ENCODE measurements at places on chromosomes 1 and 21. TPM values are rescaled to one million over a fixed set of nuclear protein-coding genes. Genes with fewer than 3 reads are reported as not detected.
A peak's percentile ranks its signal among the peaks of the same experiment; 100 is the strongest.

DNA sequence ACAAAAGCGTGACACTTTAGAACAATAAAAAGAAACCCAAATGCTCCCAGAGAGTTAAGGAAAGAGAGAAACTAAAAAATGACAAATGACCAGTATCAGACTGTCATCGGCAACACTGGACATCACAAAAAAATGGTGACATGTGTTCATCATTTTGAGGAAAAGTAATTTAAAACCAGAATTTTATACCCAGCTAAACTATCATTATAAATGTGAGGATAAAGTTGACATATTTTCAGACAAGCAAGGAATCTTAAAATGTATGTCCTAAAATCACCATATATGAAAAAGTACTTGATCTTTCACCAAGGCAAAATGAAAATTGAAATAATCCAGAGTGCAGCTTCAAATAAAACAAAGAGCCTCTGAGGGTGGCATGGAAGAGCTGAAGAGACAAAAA lies 1.3 kb upstream of the KRTAP10-11 start:
- no peak for DNase-seq

DNA sequence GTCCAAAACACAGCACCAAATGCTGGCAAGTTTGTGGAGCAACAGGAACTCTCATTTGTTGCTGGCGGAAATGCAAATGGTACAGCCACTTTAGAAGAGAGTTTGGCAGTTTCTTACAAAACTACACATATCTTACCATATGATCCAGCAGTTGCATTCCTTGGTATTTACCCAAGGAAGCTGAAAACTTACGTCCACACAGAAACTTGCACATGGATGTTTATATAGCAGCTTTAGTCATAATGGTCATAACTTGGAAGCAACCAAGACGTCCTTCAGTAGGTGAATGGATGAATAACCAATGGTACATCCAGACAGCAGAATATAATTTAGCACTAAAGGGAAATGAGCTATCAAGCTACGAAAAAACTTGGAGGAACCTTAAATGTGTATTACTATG lies 66.4 kb downstream of the MARK1 start:
- DNase-seq = peak; percentile 41

DNA sequence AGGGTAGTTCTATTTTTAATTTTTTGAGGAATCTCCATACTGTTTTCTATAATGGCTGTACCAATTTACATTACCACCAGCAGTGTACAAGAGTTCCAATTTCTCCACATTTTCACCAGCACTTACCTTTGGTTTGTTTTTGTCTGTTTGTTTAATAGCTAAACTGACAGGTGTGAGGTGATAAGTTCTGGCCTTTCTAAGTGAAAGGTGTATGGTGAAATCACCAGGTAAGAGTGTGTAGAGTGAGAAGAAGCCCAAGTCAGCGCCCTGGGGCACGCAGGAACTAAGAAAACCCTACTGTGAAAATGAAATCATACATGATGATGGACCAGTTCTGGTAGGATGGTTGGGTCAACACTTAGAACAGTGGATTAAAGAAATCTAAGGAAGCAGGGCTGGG lies 34.5 kb downstream of the BTG3 start:
- DNase-seq = no peak

GRCh38 chr1:230350208-230350921 lies 75.8 kb downstream of the PGBD5 start:
- no peak for DNase-seq

DNA sequence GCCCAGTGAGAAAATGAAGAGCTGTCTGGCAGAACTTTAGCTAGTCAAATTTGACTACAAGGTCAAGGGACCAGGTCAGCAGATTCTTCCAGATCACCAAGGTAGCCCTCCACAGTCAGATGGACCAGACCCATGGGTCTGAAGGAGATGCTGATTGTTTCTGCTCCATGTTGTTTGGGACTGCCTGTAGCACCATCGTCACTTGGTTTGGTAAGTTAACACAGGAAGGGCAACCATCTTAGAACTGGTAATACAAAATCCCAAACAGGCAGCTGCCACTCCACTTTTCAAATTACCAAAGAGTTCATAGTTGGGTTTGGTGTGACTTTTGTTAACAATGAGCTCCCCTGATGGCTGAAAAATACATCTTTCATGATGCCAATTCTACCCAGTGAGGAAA lies 9.0 kb downstream of the ITPKB start:
- no peak for DNase-seq

DNA sequence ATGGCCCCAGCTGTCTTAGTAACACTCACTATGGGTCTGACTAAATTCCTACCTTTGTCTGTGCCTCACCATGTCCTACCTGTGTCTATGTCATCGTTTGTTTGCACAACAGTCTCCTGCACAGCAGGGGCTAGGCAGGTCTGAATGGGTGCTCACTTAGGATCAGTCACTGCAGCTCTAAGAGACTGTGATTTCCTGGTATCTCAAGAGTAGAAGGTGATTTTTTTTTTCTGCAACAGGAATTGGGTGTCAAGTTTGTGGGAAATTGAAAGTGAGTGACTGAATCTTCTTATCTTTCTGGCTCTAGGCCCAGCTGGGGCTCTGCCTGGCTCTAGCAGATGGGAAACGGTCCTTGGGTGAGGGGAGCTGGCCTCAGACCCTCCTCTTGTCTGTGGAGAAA lies 46.4 kb upstream of the TRABD2B start:
- DNase-seq = no peak

MARK1 gene
- 1.4 TPM for total RNA-seq

- DNase-seq = no peak
Observed at GRCh38 chr1:170200621-170201397, 55.0 kb downstream of the NTMT2 start.

DNA sequence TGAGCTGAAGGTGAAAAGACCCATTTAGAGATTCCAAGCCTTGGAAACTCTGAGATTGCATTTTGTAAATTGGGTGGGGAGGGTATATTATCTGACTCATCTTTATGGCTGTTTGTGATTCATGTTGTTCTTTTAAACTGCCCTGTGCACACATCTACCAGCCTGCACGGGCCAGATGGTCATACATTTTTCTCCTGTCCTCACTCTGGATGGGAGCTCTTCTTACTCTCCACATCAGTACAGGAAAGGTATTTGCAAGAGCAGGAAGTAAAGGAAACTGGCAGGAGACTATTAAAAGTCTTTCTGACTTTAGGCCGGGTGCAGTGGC lies 14.3 kb upstream of the NMNAT2 start:
- no peak for DNase-seq

GRCh38 chr1:206725109-206725963 lies 40.6 kb downstream of the MAPKAPK2 start:
- DNase-seq = no peak

GRCh38 chr21:22192766-22193165 lies 1194.6 kb downstream of the NCAM2 start:
- no peak for DNase-seq

Data from dermis microvascular lymphatic vessel endothelial cell (primary cell).